CD4-positive, alpha-beta T cell (primary cell): ENCODE measurements at places on chromosomes 13 and 19. TPM values are rescaled to one million over a fixed set of nuclear protein-coding genes. Genes with fewer than 3 reads are reported as not detected.

GRCh38 chr13:36028359-36029025 is 102.7 kb downstream of the DCLK1 start:
- DNase-seq, result no peak

- no peak for DNase-seq
Measured at GRCh38 chr13:45149964-45150363, 29.7 kb downstream of the GTF2F2 start.

Gene ZNF799
- total RNA-seq, result 1.6 TPM

Gene PRTN3
- total RNA-seq, result not detected

Gene PRR12
- 41.7 TPM for total RNA-seq
